ENCODE measurements at places on chromosomes 11 and 22.

DNA sequence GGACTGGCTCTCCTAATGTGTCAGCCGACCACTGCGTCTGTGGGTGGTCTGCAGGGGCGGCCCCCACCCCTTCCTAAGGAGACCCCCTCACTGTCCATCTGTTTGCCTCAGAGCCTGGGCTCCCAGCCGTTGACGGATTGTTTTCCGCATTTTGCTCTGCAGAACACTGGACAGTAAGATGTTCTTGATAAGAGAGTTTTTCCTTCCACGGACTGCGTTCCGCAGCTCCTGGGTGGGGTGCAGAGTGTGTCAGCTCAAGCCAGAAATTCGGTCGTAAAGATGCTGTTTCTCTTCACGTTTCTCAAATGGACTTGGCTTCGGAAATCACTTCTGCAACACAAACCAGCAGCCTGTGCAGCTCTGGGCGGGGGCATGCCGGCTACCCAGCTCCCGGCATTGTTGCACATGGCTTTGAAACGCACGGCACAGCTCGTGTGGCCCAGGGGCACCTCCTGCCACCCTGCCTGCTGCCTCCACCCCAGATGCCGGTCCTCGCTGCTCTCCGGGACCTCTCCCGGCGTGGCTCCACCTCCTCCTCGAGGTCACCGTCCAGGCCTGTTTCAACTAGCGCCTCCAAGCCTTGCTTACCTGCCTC is 2.9 kb upstream of the MRGPRG start:
- no peak for DNase-seq

- peak; percentile 44 for DNase-seq
Measured at GRCh38 chr11:269146-269890, 8.9 kb upstream of the NLRP6 start.

- no peak for DNase-seq
Measured at GRCh38 chr22:47586038-47586437, 823.6 kb downstream of the TBC1D22A start.

GRCh38 chr11:31131760-31132159 is 237.8 kb downstream of the DCDC1 start:
- DNase-seq = no peak

GRCh38 chr11:123304828-123305466 is 109.9 kb upstream of the CLMP start:
- no peak for DNase-seq

- DNase-seq = no peak
Measured at GRCh38 chr11:126999366-126999765, 1.2 kb downstream of the KIRREL3 start.

DNA sequence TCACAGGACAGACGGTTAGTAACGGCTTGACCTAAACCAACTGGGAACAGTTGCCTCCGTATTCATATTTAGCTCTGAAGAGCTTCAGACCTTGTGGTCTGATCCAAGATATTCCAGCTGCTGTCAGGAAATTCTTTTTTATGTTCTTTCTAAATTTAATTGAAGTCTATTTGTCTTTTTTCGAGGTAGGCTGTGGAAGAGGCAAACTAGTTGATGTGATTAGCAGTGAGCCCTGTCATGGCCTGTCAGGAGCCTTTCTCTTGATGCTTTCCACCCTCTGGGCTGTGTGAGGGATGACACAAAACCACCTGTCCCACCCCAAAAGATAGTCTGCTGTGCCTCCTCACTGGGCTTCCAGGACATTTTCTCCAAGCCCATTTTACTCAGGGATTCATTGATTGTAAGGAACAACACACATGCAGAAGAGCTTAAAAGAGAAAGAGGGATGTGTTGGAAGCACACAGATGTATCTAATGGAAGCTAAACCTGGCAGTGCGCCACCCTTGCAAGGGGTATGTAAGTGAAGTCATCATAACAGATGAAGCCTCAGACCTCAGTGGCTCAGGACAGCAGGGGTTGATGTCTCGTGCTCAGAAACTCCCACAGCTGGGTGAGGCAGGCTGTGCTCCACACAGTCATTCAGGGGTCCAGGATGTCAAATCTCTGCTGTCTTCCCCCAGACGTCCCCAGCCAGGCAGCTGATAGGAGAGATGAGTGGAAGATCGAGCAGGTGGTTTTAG is 170.0 kb downstream of the NCAM1 start:
- no peak for DNase-seq

- DNase-seq = no peak
Measured at GRCh38 chr11:34050581-34051348, 766 bp upstream of the CAPRIN1 start.

GRCh38 chr22:20816559-20816958 is 42.1 kb downstream of the PI4KA start:
- DNase-seq = no peak

DNA sequence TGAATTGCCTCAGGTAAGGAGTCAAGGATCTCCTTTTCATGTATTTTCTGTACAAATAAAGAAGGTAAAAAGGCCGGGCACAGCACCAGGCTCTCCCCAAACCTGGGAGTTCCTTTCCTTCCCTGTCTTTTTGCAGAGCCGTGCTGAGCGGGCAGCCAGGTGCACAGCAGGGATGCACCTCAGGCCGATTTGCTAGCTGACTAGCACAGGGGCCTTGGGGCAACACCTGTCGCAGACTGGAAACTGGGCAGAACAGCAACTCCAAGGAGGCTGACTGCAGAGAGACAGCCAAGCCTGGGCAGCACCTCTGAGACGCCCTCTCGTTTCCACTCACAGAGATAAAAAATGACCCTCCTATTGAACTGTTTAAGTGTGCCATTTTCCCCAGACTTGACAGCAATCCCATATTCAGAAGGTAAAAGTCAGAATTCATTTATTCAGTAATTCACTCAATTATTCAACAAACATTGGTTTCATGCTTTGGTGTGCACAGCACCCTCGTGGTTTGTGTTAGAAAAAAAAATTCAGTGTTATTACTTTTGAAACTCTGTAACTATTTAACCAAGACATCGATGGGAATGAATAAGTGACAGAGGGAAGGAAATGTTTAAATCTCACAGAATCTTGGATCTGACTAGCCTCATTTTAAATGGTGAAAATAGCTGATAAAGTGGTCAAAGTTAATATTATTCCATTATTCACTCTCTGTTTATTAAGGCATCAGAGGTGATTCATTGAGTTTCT is 120.9 kb downstream of the GALNT18 start:
- DNase-seq = no peak

DNA sequence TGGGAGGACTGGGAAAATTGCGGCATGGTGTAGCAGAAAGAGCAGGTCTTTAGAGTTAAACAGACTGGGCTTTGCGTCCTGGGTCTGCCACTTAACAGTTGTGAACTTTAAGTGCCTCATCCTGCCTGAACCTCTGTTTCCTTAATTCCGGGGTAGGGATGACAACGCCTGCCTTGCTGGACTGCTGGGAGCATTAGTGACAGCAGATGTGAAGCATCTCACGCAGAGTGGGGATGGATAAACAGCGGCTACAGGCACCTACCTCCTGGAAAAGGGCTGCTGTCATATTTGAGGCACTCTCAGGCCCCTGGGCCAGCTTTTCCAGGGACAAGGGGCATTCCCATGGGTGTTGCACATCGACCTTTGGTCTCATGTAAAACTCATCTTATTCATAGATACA is 572.2 kb downstream of the TBC1D22A start:
- no peak for DNase-seq

GRCh38 chr11:10719616-10720015 is 26.1 kb upstream of the IRAG1 start:
- no peak for DNase-seq

DNA sequence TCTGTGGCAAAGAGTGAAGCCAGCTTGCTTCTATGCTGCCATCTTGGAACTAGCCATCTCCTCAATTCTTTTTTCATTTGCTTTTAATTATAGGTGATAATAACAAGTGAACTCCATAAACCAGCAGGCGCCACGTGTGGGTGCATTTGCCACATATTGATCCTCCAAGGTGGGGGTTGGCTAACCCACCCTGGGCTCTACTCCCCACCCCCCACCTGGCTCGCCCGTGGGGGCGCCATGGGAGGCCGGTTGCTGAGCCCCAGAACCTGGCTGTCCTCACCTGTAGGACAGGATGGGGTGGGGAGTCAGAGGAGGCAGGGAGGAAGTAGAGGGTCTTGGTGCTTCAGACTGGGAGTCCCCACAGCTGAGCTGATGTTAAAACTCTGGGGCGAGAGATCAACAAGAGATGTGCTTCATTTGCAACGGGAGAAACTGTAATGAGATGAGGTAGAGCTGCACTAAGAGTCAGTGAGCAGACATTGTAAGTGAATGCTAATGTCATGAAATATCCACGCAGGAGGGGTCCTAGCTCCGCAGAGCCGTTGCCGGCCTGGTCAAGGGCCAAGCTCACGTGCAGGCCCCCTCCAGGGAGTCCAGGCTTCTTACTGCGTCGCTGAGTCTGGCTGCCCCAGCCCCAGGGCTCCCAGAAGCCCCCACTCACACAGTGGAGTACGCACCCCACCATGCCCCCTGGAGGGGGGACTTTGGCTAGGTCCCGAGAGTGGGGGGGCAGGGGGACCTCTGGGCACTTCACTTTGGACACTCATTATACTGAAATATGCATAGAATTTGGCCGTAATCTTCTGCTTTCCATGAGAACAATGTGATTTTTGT is 59.4 kb downstream of the BRD1 start:
- no peak for DNase-seq

DNA sequence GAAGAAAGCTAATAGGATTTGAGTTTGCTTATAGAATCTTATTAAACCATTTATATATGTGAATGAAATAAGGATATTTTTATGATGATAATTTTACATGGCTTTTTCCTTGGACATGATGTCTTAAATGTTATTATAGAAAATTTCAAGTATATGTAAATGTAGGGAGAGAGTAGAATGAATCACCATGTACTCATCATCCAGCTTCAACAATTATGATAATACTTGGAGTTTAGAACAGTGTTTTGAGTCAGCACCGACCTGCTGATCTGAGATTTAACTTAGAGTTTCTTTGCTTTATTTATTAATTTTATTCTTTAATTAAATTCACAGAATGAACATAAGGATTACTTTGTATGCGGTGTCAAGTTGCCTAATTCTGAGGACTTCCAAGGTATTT is 193.5 kb downstream of the UVRAG start:
- DNase-seq = no peak

- no peak for DNase-seq
Measured at GRCh38 chr11:1622086-1622485, at the start of gene KRTAP5-4. Gene KRTAP5-4 (minus strand): TSS chr11:1622138. CDS start chr11:1622093, 45 bp downstream.

GRCh38 chr22:46638601-46639431 is 18.6 kb downstream of the GRAMD4 start:
- no peak for DNase-seq

DNA sequence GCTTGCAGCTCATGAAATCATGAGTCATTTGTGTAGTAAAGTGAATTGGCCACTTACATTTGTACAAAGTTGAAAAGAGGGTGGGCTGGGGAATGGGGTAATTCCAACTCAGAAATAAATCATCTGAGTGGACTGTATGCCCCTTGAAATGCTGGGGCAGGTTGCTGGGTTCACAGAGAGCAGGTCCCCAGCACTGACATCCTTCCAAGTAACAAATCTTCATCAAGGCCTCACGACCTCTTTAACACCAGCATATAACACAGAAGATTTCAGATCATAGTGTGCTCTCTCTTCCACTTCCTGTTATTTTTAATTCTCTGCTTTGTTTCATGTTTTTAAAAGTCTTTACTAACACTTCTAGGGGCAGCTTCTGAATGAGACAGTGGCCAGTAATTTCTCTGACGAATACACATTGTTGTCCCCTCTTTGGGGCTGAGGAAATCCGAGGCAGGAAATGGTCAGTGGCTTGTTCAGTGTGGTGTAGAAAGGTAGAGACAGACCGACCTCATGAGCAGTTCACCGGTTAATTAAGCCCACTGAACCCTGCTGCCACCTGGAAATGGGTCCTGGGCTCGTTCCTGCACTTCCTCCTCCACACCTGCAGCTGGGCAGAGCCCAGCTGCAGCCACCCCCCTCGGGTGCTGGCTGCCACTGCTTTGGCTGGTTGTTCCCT is 127.7 kb downstream of the MAML2 start:
- DNase-seq = no peak

DNA sequence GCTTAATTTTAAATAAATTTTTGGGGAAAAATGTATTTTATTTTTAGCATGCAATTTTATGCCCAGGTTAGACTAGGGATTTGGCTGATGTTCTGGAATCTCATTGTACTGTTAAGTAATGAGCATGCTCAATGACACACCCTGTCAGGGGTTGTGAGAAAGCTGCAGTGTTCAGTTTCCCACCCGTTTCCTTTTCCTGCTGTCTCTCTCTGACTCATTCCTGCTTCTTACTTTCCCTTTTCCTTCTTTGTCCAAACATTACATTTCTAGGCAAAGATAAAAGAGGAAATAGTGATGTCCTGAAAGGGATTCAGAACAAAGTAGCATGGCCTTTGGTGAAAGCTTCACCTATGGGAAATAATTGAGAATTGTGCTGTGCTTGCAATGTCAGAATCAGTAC is 22.7 kb downstream of the OOSP3 start:
- no peak for DNase-seq

DNA sequence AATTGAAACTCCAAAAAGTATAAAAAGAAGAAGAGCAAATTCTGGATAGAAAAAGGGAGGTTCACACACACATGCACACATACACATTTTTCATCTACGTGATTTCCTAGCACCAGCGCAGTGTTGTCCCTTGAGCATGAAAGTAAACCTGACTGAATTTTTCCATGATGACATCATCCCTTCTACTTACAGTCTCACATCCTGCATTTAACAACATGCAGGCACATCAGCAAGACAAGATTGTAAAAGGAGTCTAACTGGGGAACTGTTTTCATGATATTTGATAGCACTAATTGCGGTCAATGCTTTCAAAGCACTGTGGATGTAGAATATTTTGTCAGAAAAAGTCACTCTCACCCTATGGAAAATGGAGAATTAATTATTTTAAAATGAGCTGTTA is 36.6 kb downstream of the GAS2 start:
- DNase-seq = peak; percentile 2

DNA sequence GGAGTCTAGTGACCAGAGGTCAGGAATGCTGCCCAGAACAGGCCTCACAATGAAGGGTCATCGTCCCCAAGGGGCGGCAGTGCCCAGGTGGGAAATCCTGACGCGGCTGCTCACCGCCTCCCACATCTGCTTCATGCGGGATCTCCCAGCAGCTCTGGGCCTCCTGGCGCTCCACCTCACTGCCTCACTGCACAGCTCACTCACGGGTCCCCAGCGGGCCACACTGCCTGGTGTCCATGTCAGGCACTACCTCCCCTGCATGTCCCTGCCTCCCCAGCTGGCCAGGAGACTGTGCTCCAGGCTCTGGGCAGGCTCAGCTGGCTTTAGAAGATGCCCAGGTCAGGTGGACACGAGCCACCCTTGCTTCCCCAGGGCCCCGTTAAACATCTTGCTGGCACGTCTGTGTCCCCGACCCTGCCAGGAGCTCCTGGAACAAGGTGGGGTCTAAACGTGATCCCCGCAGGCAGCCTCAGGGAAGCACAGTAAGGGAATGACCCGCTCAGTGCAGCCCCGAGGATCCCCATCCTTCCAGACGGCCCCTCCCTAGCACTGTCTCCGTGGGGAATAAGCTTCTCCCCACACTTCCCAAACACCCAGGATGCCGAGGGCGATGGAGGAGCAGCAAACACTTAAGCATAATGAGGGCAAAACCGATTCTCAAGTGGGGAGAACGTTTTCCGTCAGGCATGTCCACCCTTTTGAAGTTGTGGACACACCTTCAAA is 93.2 kb downstream of the TRMU start:
- no peak for DNase-seq

Data from stimulated activated CD4-positive, alpha-beta T cell treated with anti-CD3 and anti-CD28 coated beads, Interleukin-15, amount 100 ng/mL, for 48 hours (primary cell).